ENCODE measurements at places on chromosomes 11 and 22. TPM values are rescaled to one million over a fixed set of nuclear protein-coding genes. Genes with fewer than 3 reads are reported as not detected.
A peak's percentile ranks its signal among the peaks of the same experiment; 100 is the strongest.

DNA sequence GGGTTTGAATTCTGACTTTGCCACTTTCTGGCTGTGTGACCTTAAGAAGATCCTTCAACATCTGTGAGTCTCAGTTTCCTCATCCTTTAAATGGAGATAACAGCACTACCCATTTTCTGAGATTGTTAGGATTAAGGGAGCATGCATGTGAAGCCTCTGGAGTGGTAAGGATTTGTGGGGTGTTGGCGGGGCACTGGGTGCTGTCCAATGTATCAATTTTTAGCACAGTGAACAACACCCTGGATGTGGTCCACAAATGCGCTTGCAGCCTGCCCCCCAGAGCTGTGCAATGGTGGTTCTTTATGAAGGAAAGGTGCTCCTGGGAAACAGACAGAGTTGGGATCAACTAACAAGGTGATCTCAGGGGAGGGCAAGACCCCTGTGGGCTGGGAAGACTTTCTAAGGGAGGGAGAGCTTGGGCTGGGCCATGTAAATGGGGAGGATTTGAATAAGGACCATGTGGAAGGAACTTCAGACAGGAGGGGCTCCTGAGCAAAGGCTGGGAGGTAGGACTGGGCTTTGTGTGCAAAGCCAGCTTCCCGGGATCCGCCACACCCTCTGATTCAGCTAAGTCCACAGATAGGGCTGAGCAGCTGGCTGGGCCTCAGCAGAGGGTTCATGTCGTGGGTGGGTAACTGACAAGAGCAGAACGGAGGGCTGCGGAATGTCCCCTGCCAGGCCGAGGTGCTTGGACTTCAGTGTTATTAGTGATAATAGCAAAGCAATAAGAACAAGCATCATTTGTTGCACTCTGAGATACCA lies 22.7 kb upstream of the RASD2 start:
- no peak for DNase-seq

DNA sequence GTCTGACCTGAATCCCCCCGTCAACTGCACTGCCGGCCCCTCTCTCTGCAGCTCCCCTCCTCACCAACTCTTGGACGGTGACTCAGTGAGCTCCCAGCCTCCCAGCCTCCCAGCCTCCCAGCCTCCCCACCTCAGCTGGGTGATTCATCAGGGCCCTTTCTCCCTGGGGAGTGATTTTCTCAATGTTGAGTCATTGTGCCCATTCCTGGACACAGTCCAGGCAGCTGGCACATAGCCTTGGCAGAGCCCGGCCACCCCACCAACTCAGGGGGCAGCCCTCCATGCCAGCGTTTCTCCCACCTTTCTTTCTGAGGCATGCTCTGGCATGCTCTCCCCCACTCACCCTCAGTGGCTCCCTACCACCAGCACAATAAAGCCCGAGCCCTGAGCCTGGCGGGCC lies 30.7 kb downstream of the PDE2A start:
- no peak for DNase-seq

DNA sequence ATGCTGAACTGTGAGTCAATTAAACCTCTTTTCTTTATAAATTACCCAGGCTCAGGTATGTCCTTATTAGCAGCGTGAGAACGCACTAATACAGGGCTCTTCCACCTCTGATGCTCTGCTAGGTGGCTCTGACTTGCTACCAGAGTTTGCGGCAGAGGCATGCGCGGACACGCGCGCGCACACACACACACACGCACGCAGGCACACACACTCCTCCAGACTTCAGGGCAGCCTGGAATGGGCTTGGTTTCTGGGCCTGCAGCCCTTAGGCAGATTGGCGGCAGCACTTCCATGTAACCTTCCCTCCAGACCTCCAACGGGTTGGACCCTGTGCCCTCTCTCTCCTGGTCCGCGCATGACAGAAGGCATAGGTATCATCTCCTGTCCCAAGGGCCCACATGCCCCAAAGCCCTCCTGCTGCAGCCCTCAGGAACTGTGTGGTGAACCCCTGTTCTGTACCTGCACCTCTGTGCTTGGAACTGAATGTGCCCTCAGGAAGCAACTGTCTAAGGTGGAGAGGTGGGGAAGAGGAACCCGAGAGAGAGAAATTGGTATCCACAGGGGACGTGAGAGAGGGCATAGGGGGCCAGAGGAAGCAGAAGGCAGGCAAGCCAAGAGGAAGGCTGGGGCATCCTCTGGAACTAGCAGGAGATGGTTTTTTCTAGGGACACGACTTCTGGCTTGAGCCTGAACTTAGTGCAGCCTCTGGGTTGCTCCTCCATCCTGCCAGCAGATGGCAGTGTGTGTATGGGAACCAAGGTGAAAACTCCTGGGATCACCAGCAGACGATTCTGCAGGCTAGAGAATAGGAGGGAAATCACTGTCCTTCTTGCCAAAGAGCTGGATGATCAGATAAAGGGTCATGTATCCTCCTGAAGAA lies 23.4 kb upstream of the RIC3 start:
- DNase-seq: peak; percentile 61

DNA sequence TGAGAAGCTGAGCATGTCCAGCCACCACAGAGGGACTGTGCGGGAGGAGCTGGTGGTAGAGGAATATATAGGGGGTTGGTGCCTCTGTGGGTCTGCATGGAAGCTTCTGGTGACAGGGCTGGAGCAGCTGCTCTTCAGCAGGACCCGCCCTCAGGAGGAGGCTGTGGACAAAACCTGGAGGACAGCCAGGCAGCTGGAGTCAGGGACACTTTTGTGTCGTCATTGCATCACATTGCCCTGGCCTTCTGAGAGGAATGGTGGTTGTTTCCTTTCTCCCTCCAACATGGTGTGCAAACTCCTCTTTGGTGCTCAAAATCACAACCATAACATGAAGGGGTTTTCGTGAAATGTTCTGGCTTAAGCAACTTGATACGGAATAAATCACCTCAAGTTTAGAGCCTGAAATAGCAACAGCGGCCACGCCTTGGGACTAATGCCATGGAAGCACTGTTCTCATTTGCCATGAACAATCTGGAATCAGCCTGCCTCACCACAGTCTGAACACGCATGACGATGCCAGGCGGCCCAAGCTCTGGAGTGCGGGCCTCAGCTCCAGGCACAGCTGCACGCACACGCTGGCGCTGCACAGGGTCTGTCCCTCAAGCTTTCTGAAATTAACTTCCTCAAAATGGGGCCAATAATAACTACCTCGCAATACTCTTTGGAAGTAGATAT lies 17.1 kb upstream of the CSRP3 start:
- DNase-seq: no peak

DNA sequence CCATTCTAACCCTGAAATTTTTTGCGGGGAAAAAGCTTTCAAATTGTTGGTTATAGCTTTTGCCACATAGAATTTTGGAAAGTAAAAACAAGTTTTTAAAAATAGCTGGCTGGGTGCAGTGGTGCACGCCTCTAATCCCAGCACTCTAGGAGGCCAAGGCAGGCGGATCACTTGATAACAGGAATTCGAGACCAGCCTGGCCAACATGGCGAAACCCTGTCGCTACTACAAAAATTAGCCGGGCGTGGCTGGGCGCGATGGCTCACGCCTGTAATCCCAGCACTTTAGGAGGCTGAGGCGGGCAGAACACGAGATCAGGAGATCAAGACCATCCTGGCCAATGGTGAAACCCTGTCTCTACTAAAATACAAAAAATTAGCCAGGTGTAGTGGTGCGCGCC lies 54.9 kb downstream of the TNRC6B start:
- DNase-seq: no peak

ANGPTL5 gene
- 0.71 TPM for total RNA-seq

DNA sequence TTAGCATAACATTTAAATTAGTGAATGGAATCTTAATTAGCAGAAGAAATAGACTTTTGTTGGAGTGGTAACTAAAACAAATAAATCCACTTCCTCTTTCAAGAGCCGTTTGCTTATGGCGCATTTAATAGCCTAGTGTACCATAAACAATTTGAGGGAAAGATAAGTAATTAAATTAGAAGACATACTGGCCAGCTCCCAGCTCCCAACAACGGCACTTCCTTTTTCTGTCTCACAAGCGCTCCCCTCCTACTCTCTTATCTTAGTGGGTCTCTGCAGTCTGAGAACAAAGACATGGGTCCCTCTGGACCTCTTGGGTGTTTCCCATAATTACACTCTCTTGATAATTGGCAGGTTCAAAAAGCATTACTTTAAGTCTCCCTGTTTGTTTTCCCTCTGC lies 146.0 kb downstream of the OPCML start:
- no peak for DNase-seq

OR10A2 gene
- not detected for total RNA-seq

DYNC2H1 gene
- 22.1 TPM for total RNA-seq

GRCh38 chr11:8250434-8250833 lies 13.2 kb downstream of the LMO1 start:
- DNase-seq: peak; percentile 19

PPP2R1B gene
- total RNA-seq: 24.1 TPM

ISX gene
- total RNA-seq: not detected

DNA sequence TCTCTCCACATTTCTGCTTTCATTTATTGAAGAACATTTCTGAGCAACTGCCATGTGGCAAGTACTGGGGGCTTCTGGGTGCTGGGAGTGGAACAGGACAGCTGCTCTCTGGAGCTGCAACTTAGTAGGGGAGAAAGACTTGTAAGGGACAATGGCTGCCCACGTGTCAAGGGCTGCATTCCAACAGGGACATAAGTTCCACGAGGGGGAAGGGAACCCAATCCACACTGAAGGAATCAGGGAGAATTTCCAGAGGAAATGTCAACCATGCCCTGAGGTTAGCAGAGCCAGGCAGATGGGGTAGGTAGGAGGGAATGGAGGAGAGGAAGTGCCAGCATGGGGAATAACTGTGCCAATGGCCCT lies 1.7 kb downstream of the MAPK8IP2 start:
- no peak for DNase-seq

DNA sequence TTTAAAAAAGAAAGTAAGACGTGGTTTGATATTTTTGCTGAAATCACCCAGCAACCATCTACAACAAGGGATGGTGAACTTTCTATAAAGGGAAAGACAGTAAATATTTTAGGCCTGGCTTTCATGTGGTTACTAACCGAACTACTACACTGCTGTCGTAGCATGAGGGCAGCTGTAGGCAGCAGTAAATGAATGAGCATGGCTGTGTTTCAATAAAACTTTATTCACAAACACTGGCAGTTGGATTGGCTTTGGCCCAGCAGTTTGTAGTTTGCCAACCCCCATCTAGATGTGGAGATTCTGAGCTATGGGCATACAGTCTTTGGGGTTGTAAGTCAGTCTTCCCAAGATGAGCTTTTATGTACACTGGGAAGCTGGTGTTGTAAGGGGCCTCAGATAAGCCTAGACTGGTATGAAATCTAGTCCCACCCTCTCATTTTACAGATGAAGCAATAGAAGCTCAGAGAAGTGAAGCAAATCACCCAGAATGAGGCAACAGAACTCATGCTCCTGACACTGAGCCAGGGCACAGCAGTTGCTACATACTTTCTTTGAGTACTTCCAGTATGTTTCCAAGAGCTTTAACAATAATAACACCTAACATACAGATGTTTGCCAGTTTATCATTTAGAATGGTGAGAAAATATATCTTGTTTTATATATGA lies 204.4 kb downstream of the ADAMTS15 start:
- DNase-seq: peak; percentile 74

- no peak for DNase-seq
These were observed 11.1 kb downstream of the SREBF2 start for GRCh38 chr22:41844036-41844435.

PTH gene
- total RNA-seq: not detected

PKDREJ gene
- not detected for total RNA-seq

DNA sequence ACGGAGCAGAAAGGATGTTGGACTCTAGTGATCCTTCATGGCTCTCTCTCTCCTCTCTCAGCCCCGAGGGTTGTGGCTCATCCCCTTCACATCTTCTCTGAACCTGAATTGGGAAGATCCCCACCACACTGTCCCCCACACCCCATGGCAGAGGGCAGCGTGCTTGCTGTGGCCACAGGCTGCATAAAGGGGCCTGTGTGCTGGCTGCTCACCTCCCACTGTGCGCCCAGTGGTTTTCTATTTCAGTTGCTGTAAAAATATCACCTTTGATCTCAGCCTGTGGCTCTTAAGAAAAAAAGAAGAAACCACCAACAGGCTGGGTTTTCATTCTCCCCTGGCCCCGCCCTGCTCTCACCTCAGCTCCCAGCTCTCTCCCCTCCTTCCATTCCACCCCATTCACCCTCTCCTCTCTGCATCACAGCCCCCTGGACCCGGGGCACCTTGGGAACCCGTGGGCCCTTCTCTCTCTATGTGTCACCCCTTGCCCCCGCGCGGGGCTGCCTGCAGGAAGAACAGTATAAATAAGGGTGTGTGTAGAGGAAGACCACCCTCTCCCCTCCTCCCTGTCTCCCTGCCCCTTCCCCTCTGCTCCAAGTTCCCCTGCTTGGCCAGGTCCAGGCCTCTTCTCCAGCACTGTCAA lies 25.8 kb upstream of the WNT11 start:
- no peak for DNase-seq

WT1 gene
- 1.2 TPM for total RNA-seq

KRTAP5-1 gene
- not detected for total RNA-seq

- no peak for DNase-seq
These were observed 38.3 kb downstream of the AMOTL1 start for GRCh38 chr11:94806419-94806818.

- no peak for DNase-seq
These were observed 8.8 kb upstream of the WT1 start for GRCh38 chr11:32444186-32444585.

GRCh38 chr11:63769042-63769713 lies 603 bp upstream of the ZFTA start:
- DNase-seq: peak; percentile 52

- no peak for DNase-seq
These were observed 471 bp upstream of the CEP126 start for GRCh38 chr11:101914341-101914737.

- DNase-seq: no peak
These were observed 58.2 kb upstream of the LRRC55 start for GRCh38 chr11:57123590-57123989.

- DNase-seq: no peak
These were observed 3.5 kb upstream of the OR56A3 start for GRCh38 chr11:5938603-5938965.

GRCh38 chr11:92440701-92441442 lies 216.3 kb downstream of the FAT3 start:
- no peak for DNase-seq

GSTT2 gene
- 3.0 TPM for total RNA-seq
